ENCODE measurements at places on chromosomes 13 and 19. TPM values are rescaled to one million over a fixed set of nuclear protein-coding genes. Genes with fewer than 3 reads are reported as not detected.

- no peak for DNase-seq
- peaks cover 7% of the 10 kb centered on the region for H3K27me3 ChIP-seq
- no peak overlapping the region for H3K27ac ChIP-seq
- H3K36me3 ChIP-seq = no peaks in the 10 kb centered on the region
- H3K4me1 ChIP-seq = no peaks in the 10 kb centered on the region
Measured at GRCh38 chr13:30038884-30039283, 188.5 kb upstream of the UBL3 start.

The SIGLECL1 gene
- total RNA-seq = not detected

DNA sequence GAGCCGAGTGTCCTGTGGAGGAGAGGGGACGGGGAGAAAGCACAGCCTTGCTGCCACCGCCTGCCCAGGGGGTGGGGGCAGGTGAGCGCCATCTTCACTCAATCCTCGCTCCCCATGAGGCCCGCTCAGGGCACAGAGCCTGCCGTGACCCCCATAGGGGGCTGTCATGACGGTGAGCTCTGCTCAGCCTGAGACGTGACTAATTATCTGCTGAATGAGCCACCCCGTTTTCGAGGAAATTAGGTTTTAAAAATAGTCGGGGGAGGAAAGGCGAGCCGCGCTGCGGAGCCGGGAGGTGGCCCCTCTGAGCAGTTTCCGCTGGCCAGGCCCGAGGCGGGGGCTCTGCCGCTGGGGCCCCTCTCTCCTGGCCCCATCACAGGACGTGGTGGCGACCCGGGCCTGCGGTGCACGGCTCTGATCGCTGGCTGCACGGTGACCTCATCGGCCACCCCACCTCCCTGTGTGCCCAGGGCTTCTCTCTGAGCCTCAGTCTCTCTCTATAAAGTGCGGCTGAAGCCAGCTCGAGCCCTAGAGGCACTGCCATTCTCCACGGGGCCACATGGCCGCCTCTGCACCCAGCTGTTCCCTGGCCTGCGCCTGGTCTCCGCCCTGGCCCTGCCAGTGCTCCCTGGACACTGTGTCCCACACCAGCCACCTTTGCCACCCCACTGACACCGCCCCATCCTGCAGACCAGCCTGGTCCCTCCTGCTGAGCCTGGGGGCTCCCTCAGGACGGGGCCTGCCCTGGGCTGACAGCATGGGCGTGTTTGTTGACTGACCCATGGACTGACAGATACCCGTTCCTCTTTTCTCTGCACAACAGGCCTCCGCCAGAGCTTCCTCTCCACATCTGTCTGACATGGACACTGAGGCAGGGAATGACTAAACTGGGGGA, 28.3 kb downstream of the PIP5K1C start:
- H3K27ac ChIP-seq = peak overlapping the region; percentile 92
- H3K36me3 ChIP-seq = no peaks in the 10 kb centered on the region
- no peaks in the 10 kb centered on the region for H3K27me3 ChIP-seq
- peak overlapping the region; percentile 29 for H3K4me3 ChIP-seq

- H3K27me3 ChIP-seq = no peaks in the 10 kb centered on the region
- H3K4me1 ChIP-seq = no peaks in the 10 kb centered on the region
- H3K27ac ChIP-seq = no peak overlapping the region
- no peaks in the 10 kb centered on the region for H3K36me3 ChIP-seq
- H3K4me3 ChIP-seq = no peak overlapping the region
Measured at GRCh38 chr19:5561559-5561958, 6.2 kb downstream of the TINCR start.

The PRTN3 gene
- not detected for total RNA-seq

DNA sequence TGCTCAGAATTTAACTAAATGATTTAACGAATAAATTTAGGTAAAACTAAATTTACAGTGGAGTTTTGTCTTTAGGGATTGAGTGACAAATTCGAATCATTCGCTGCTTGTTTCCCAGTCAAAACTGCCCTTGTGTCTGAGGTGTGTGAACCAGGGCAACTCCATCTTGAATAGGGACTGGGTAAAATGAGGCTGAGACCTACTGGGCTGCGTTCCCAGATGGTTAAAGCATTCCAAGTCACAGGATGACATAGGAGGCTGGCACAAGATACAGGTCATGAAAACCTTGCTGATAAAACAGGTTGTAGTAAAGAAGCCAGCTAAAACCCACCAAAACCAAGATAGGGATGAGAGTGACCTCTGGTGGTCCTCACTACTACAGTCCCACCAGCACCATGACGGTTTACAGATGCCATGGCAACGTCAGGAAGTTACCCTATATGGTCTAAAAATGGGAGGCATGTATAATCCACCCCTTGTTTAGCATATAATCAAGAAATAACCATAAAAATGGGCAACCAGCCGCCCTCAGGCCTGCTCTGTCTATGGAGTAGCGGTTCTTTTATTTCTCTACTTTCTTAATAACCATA, 10.2 kb upstream of the ANKRD10 start:
- DNase-seq = no peak
- H3K36me3 ChIP-seq = no peaks in the 10 kb centered on the region
- H3K4me1 ChIP-seq = no peaks in the 10 kb centered on the region

GRCh38 chr19:34806976-34807860, 34.2 kb upstream of the ZNF599 start:
- H3K36me3 ChIP-seq = no peaks in the 10 kb centered on the region
- no peaks in the 10 kb centered on the region for H3K4me1 ChIP-seq
- H3K4me3 ChIP-seq = no peak overlapping the region
- H3K27ac ChIP-seq = no peak overlapping the region
- no peaks in the 10 kb centered on the region for H3K27me3 ChIP-seq

The MEF2B gene
- total RNA-seq = not detected

DNA sequence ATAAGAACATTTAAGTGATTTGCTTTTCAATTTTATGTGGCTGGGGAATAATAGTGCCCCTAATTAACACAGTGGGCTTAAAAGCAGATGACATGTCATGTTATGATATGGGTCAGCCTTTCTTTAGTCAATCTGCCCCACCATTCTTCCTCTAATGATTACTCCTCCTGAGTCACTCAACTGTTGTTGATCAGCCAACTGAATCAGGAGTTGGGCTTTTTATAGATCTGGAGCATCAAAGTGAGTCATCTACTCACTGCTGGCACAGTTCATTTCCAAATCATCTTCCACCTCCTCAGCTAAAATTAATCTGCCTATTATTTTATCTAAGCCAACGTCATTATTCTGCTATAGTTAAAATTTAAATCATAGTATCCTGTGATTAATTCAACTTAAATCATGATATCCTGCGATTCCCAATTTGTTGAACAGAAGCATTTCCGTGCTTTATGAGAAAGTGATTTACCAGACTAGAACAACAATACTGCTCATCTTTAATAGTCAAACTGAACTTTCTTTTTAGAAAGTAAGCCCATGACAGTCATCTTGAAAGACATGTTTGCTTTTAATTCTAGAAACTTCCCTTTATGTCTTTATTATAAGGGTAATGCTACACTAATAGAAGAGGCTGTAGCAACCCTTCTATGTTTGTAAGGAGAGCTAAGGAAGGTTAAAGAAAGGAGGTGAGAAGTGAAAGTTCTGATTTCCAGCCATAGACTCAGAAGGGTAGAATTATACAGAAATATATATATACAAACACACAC, 551.4 kb downstream of the TBC1D4 start:
- no peaks in the 10 kb centered on the region for H3K4me1 ChIP-seq
- no peak for DNase-seq
- H3K36me3 ChIP-seq = no peaks in the 10 kb centered on the region

- H3K27ac ChIP-seq = peak overlapping the region; percentile 68
- H3K36me3 ChIP-seq = no peaks in the 10 kb centered on the region
- no peak overlapping the region for H3K4me3 ChIP-seq
- DNase-seq = no peak
- H3K27me3 ChIP-seq = no peaks in the 10 kb centered on the region
- H3K4me1 ChIP-seq = peaks cover 4% of the 10 kb centered on the region
Measured at GRCh38 chr13:77896977-77897376, 21.7 kb downstream of the EDNRB start.

DNA sequence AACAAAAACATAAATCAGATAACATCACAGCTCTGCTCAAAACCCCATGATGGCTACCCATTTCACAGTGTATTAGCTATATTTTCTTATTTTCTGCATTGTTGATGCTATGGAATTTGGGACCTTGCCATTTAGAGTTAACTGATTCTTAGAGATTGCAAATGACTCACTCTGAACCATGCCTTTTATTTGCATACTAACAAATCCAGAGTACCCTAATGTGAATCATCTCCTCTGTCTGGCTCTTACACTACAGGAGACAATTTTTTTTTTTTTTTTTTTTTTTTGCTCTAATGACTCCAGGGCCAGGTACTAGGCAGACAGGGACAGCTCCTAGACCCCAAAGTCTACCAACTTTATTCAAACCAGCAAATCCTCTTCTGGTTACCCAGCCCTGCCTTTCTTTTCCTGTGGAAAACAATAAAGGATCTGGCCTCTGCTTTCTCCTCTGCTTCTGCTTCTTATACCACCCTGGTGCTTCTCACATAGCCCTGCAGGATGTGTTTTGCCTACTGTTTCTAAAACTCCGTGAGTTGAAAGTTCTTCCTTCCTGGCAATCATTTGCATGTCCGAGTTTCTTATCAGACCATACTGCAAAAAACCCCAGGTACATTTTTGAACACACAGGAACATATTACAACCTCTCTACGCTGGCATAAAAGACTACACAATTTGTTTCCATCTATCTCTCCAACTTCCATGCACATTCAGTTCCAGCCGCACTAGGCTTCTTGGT, 10.6 kb upstream of the ZNF460 start:
- H3K27ac ChIP-seq = no peak overlapping the region
- H3K27me3 ChIP-seq = no peaks in the 10 kb centered on the region
- DNase-seq = no peak
- no peaks in the 10 kb centered on the region for H3K36me3 ChIP-seq
- no peak overlapping the region for H3K4me3 ChIP-seq
- no peaks in the 10 kb centered on the region for H3K4me1 ChIP-seq

GRCh38 chr19:42086770-42087550, 11.0 kb downstream of the ZNF574 start:
- H3K4me1 ChIP-seq = no peaks in the 10 kb centered on the region
- DNase-seq = no peak

The NALCN gene
- total RNA-seq = 1.6 TPM

DNA sequence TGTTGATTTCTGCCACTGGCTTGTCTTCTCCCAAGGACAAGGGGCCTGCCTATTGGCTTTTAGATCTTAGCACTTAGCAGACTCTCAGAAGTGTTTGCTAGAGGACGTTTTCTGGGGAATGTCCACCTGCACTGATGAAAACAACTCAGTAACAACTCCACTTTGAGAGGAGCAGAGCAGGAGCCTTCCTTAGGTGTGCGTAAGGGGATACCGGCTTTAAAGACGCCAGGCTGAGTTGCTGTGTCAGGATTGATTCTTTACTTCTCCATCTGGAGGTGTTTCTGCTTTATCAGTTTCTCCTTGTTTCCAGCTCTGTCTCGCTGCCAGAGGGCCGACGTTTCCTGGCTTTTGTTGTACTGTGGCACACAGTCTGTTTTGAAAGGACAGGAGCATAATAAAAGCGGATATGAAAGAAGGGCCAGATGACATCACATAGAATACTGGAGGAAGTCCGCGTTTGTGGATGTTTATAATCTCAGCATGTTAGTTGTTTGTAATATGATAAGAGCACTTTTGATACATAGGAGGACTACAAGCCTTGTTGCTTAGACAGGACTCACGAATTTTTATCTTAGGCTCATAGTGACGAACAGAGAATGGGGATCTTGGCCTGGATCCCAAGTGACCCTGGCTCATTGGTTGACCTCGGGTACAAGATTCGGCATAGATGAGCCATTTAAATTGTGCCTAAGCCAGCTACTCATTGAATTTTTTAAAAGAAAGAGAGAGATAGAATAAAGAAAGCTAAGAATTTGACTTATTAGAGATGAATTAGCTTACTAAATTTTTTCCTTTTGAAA, 34.6 kb downstream of the COL4A2 start:
- no peaks in the 10 kb centered on the region for H3K27me3 ChIP-seq
- H3K4me1 ChIP-seq = peaks cover 16% of the 10 kb centered on the region
- no peak for DNase-seq
- H3K4me3 ChIP-seq = peak overlapping the region; percentile 49

The MISP3 gene
- 6.4 TPM for total RNA-seq

- no peak for DNase-seq
- no peak overlapping the region for H3K4me3 ChIP-seq
- no peaks in the 10 kb centered on the region for H3K4me1 ChIP-seq
- no peaks in the 10 kb centered on the region for H3K36me3 ChIP-seq
Measured at GRCh38 chr13:74443631-74444030, 309.4 kb upstream of the KLF12 start.

DNA sequence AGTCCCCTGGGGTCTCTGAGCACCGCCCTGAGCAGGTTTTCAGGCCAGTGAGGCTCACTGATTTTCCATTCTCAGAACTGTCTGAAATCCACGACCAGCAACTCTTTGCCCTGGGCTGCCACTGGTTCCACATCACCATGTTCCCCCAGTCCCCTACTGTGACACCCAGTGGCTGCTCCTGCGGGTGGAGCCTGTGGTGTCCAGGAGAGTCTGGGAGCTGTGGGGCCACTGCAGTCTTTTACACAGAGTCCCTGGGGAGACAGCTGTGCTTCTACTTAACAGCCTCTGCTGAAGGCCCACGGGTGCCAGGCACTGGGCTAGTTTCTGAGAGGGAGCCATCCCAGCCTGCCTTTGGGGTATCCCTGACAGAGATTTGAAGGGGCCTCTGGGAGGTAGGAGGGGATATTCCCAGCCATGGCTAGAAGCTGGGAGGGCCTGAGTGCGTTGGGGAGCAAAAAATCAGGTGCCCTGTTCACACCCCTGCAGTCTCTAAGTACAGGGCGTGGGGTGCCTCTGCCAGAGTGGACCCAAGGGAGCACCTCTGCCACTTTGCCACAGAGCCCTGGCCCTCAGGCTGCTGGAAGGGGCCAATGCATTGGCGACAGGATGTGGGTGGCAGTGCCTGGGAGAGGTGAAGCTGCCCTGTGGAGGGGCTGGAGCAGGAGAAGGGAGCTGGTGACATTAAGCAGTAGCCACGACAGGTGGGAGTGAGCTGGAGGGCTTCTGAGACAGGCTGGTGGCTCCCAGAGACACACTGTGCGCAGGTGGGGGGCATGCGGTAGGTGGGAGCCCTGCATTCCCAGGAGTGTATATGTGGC, 200.2 kb upstream of the ZNF536 start:
- no peak overlapping the region for H3K4me3 ChIP-seq
- no peaks in the 10 kb centered on the region for H3K36me3 ChIP-seq
- H3K27ac ChIP-seq = no peak overlapping the region
- no peak for DNase-seq
- no peaks in the 10 kb centered on the region for H3K4me1 ChIP-seq

DNA sequence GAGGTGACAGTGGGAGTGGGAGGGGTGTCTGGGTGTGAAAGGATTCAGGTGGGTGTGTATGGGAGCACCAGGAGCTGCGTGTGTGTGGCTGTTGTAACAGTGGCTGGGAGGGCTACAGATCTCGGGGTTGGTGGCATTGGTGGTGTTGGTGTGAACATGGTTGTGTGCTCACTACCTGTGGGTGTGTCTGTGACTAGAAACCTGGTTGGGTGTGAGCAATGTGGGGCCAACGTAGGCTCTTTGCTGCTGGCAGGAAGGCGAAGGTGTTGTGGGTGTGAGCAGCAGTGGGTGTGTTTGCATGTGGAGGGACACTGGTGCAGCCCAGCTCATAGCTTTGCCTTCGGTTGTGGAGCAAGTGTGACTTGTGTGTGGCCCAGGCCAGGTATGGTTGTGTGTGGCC, 3.7 kb upstream of the NR2C2AP start:
- H3K4me3 ChIP-seq = no peak overlapping the region
- DNase-seq = no peak

Data from breast epithelium (tissue), 4 donors.